Myocyte (in vitro differentiated cells): ENCODE measurements at places on chromosomes 5 and 9. TPM values are rescaled to one million over a fixed set of nuclear protein-coding genes. Genes with fewer than 3 reads are reported as not detected.
A peak's percentile ranks its signal among the peaks of the same experiment; 100 is the strongest.

PCDHB3 gene
- 4.2 and 4.7 TPM in 2 replicates for total RNA-seq

DEPDC1B gene
- total RNA-seq = 0.68 and 0.99 TPM in 2 replicates

GLDC gene
- 0.26 and 0.62 TPM in 2 replicates for total RNA-seq

DNA sequence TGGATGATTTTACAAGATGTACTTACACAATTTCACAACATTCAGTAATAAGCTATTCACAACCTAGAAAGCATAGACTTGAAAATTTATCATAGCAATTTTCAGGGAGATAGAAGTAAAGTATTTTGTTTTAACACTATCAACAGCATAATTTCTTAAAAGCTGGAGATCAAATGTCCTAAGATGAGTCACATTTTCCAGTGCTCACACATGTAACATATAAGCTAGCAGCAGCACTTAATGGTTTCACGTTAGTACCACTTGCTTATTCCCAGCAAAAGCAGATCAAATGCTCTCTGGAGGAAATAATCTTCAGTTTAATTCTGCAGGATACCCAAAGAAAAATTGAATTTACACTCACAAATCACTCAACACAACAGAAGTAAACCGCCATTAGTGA is 6.5 kb downstream of the OR13C8 start:
- peak; percentile 1 for DNase-seq

DNA sequence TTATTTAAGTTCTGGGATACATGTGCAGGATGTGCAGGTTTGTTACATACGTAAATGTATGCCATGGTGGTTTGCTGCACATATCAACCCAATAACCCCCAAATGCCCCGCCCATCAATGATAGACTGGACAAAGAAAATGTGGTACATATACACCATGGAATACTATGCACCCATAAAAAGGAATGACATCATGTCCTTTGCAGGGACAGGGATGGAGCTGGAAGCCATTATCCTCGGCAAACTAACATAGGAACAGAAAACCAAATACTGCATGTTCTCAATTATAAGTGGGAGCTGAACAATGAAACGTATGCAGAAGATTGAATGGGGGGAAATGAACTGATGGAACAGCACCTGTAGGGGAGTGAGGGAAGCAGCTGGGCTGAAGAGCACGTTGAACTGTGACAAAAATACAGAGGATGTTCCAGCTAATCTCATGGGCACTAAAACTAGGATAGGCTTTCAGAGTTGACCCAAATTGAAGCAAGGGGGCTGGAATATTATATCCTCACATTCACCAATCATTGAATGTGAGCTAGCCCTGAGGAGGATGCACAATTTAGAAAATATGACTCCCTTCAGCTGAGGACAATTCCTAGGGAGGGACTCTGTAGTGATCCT is 70.5 kb upstream of the OSMR start:
- DNase-seq = no peak

DNA sequence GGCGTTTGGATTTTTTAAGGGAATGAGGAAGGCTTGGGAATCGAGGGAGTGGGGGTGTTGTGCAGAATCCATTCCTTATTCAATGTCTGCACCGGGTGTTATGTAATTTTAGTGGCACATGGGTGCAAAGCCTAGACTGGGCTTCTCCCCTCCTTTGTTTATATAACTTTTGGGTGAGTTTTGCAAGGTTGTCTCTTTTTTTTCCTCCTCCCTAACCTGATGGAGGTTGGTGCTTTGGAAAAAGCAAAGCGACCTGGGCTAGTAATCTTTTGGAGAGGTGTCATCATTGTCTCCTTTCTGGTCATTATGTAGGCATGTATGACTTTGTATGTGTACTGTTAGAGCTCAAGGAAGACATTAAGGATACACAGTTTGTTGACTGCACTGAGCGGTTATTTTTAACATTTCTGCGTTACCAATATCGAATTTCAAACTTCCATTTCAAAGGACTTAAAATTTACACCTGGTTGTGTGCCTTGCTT is 3.1 kb downstream of the SMARCA2 start:
- no peak for DNase-seq

GRCh38 chr5:84091127-84091799 is 293.4 kb downstream of the EDIL3 start:
- DNase-seq = no peak

DDX31 gene
- 13.7 and 14.3 TPM in 2 replicates for total RNA-seq

GRCh38 chr9:77996696-77997095 is 34.9 kb downstream of the GNAQ start:
- DNase-seq = no peak
